COR-L47 (cell line): ENCODE measurements at places on chromosomes 12 and 14.

DNA sequence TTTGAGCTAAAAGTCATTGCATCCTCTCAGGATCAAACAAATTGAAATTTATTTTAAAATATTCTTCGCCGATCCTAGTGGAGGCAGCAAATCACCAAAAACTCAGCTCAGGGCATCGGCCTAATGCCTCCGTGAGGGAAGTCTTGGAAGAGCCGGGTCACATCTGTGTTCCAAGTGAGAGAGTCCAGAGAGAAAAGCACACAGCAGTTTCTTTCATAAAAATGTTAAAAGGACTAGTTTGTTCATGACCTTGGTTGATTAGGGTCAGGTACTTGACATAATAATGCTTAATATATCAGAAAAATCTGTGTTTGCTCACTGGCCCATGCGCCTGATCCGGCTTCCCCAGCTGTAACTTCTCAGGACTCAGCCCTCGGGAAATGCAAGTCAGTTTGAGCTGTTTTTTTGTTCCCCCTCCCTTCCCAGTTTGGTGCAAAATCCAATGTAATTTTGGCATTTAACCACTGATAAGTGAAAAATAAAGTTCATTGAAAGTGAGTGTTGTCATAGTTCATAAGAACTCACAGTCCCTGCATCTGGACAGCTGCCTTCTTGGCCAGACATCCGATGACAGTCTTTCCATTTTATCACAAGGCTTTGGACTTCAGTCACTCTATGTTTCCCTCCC, 161.7 kb downstream of the CAND1 start:
- DNase-seq, result no peak

- DNase-seq, result peak; percentile 10
These were observed 186.4 kb upstream of the PRMT8 start for GRCh38 chr12:3304436-3305165.

GRCh38 chr14:92922155-92922735, 705 bp upstream of the CHGA start:
- DNase-seq, result no peak

- DNase-seq, result no peak
These were observed 6.2 kb upstream of the SLC15A4 start for GRCh38 chr12:128829861-128830504.

GRCh38 chr14:50972734-50973133, 28.5 kb upstream of the PYGL start:
- DNase-seq, result no peak

- no peak for DNase-seq
These were observed 341.4 kb downstream of the RAD51B start for GRCh38 chr14:68160779-68161546.

- no peak for DNase-seq
These were observed 103.8 kb upstream of the PPM1H start for GRCh38 chr12:63038713-63039100.

GRCh38 chr14:86532219-86532618, 1002.3 kb downstream of the FLRT2 start:
- DNase-seq, result peak; percentile 54

DNA sequence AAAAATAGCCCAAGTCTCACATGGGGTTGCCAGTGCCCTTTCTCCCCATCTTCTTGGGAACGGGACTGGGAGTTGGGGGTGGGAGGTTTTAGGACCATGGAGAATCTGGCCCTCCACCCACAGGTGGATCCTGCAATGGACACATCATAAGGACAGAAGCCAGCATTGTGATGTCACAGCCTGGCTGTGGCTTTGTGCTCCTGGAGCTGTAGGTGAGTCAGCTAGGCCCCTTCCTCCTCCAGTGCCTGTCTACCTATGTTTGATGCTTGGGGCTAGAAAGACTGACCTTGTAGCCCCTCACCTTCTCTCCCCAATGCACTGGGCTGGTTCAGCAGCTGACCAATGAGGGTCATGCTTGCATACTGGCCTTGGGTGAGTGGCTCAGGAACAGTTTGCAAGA, at the start of gene CCDC197:
CCDC197 (plus strand) TSS at position 220 of the 400 bp plus-strand sequence. CDS start 831 bp downstream, outside the sequence.
- DNase-seq, result no peak
